Neural progenitor cell (in vitro differentiated cells): ENCODE measurements at places on chromosomes 7 and 10.

GRCh38 chr7:155559519-155560108 lies 13.3 kb upstream of the CNPY1 start:
- no peak overlapping the region for H3K4me3 ChIP-seq
- H3K27me3 ChIP-seq: no peaks in the 10 kb centered on the region
- no peaks in the 10 kb centered on the region for H3K36me3 ChIP-seq
- no peaks in the 10 kb centered on the region for H3K4me1 ChIP-seq

- no peak overlapping the region for H3K27ac ChIP-seq
- no peaks in the 10 kb centered on the region for H3K4me1 ChIP-seq
- H3K27me3 ChIP-seq: no peaks in the 10 kb centered on the region
- H3K4me3 ChIP-seq: no peak overlapping the region
- DNase-seq: no peak
- no peaks in the 10 kb centered on the region for H3K36me3 ChIP-seq
These were observed 148.7 kb downstream of the ZMYND11 start for GRCh38 chr10:283916-284356.

DNA sequence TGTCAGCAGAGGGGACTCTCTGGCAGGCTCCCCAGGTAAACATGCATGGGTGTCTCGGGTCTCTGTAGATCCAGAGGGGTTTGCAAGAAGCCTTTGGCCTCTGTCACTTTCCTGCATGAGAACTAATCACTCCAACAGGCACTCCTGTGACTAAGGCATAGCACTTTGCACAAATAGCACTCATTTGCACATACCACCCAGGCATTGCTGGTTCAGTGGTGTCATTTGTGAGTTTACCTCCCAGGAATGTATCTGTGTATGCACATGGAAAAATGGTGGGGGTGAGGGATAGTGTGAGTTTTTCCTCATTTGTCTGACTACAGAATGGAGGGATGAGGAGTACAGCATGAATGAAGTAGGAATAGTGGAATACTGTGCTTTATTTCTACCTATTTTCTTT lies 39.5 kb downstream of the CNNM1 start:
- peaks cover 4% of the 10 kb centered on the region for H3K27me3 ChIP-seq
- DNase-seq: no peak

DNA sequence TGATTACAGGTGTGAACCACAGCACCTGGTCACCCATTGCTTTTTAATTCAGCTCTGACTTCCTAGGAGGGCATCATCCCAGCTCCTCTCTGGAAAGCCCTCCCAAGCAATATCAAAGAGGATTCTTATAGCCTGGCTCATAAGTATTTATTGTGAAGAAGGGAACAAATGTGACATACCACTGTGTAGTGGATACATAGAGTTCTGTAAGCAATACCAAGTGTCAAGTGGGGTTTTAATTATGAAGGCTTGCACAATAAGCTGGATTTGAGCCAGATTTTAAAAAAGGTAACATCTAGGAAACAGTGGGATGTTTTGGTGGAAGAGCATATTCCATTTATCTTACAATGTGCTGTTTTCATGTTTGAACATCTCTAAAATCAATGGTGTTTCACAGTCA lies 19.0 kb upstream of the PRTFDC1 start:
- H3K36me3 ChIP-seq: no peaks in the 10 kb centered on the region
- no peak overlapping the region for H3K4me3 ChIP-seq
- DNase-seq: no peak
- H3K27me3 ChIP-seq: no peaks in the 10 kb centered on the region

GRCh38 chr10:116113721-116114501 lies 159.1 kb downstream of the GFRA1 start:
- H3K27ac ChIP-seq: no peak overlapping the region
- H3K36me3 ChIP-seq: no peaks in the 10 kb centered on the region
- H3K27me3 ChIP-seq: no peaks in the 10 kb centered on the region
- DNase-seq: no peak
